ENCODE measurements at places on chromosomes 4 and X.

- no peak for DNase-seq
These were observed 29.3 kb upstream of the MYOZ2 start for GRCh38 chr4:119106036-119107000.

- DNase-seq, result no peak
These were observed 19.3 kb upstream of the CPE start for GRCh38 chr4:165359506-165359905.

DNA sequence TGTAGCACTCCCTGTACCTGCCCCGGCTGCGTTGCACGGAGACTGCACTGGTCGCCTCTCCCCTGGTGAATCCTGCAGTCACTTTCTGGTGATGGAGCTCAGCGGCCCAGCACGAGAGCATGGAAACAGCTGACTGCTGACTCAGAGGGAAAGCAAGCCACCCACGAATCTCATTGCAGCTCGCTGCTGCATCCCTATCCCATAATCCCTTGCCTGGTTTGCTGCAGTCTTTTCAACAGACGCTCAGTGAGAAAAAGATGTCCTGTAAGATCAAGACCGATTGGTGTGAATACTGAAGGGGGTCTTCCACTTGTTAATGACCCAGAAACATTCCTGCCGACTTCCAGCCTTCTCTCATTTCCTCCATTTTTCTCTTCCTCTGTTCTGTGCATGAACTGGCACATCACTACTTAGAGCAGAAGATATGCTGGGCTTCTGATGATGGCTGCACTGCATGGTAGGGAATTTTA lies 52.9 kb downstream of the TRIM2 start:
- peak; percentile 88 for DNase-seq

DNA sequence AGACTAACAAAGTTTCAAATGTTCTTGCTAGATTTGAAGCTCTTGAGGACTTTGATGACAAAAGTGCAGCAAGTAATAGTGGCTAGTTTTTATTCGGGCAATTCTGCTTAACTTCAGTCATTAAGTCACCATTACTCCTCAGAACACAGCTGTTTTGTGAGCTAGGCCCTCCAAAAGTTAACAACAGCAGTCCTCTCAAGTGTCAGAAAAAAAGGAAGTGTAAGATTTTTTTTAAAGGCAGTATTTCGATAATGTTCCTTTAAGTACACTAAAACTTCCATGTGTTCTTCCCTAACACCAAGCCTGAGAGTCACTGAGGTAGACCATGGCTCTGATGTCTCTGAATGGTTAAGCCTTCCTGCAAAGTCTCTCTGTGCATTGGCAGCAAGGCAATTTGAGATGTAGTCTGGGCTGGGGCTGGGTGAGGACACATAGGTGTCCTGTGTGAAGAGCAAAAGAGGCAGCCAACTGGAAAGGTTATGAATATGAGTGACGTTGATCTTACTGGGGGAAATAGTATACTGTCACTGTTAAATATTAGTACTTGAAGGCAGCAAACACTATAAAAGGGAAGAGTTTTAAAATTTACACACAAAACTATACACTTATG lies 174.0 kb upstream of the MAP3K15 start:
- DNase-seq, result no peak

DNA sequence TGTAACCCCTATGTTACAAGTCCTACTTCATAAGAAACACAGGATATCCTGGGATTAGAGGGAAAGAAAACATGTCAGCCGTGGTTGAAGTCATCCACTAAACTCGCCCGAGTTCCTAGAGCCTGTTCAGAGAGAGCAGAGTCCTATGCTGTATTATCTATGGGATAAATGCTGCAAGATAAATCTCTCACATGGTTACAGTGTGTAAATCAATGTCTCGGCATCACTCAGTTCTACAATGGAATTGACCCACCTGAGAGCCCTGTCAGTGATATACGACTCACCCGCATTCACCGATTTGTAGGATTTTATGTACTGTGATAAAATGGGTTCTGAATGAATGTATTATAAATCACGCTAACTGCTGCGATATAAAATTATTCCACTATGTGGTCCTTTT lies 127.8 kb upstream of the ANXA3 start:
- DNase-seq, result no peak

GRCh38 chrX:34521563-34521962 lies 135.5 kb downstream of the TMEM47 start:
- no peak for DNase-seq

DNA sequence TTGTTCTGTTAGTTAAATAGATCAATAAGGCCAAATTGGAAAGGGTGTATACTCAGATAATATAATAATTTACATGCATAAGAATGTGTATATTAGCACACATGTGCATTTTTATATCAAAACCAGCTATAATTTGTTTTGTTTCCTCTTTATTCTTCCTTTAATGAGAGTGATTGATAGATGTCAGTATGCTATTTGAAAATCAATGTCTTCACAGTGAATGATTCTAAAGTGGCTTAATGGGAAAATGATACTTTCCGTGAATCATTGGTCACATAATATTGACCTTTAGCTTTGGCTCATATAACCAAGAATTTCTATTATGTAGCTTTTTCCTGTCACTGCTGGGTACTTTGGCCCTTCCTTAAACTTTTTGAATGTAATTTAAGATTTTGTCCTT lies 48.6 kb downstream of the PLS3 start:
- no peak for DNase-seq

- DNase-seq, result no peak
These were observed 218.6 kb downstream of the PRDM5 start for GRCh38 chr4:120703908-120704307.

DNA sequence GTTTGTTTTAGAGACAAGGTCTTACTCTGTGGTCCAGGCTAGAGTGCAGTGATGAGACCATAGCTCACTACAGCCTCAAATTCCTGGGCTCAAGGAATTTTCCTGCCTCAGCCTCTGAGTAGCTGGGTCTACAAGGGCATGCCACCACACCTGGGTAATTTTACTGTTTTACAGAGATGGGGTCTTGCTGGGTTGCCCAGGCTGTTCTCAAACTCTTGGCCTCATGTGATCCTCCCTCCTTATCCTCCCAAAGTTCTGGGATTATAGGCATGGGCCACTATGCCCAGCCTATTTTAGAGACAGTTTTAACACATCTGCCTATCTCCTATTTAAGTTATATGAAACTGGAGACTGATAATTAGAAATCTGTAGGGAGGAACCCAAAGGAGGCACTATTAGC lies 53.8 kb downstream of the SPRY1 start:
- no peak for DNase-seq

DNA sequence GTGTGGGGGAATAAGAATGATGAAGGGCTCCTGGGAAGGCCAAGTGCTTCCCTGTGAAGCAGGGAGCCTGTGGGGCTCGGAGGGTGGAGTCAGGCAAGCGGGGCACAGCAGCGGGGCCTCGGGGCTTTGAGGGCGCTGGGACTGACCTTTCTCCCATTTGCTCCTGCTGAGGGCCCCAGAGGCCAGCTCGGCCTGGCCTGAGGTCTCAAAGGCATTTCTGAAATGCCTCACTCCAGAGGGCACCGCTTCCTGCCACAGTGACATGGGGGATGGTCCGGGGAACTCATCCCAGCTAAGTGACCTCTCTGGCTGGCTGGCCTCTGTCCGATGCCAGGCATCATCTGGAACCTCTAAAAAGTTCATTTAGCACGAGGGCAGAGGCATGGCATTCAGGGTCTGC lies 98.8 kb upstream of the STX18 start:
- DNase-seq, result no peak

DNA sequence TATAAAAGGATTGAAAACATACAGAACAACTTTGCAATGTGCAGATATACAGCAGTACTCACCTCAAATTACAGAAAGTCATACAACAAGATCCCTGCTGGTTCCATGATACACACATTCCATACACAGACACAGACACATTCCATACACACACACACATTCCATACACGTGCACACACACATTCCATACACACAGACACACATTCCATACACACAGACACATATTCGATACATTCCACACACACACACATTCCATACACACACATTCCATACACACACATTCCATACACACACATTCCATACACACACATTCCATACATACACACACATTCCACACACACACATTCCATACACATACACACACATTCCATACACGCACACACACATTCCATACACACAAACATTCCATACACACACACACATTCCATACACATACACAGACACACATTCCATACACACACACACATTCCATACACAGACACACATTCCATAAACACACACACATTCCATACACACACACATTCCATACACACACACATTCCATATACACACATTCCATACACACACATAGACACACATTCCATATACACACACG lies 13.7 kb downstream of the LINC00632 start:
- peak; percentile 48 for DNase-seq

DNA sequence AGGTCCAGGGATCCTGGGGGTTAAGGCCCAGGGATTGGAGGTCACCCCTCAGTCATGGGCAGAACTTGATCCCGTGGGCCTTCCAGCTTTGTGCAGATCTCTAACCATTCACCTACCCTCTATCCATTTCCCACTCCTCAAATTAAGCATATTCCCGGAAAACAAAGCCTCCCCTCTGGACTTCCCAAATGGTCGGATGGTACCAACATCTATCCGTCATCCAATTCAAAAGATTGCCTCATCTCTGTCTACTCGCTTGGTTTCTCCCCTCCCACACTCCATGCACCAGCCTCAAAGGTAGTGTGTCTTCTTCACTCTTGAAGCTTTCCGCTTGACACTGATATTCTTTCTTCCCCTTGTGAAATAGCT lies 473 bp upstream of the BCLAF3 start:
- DNase-seq, result no peak

GRCh38 chr4:157607996-157608395 lies 387.5 kb downstream of the GRIA2 start:
- no peak for DNase-seq

GRCh38 chr4:121642292-121642691 lies 54.5 kb downstream of the ANXA5 start:
- DNase-seq, result no peak

GRCh38 chr4:156608651-156609050 lies 362.9 kb downstream of the PDGFC start:
- DNase-seq, result no peak

DNA sequence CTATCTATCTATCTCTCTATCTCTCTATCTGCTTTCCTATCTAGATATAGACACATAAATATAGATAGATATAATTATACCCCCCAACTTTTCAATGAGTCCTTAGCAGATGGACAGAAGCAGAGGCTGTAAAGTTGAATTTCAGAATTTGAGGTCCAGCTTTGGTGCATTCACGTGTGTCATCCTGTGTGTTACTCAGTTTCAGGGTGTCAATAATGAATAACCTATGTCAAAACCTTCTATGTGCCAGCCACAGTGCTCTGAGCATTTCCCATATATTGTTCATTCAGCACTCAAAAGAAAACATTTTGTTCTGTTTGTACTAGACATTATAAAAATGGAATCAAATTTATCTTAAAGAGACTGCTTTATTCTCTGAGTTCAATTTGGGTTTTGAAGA lies 310.0 kb downstream of the ARHGAP24 start:
- no peak for DNase-seq

DNA sequence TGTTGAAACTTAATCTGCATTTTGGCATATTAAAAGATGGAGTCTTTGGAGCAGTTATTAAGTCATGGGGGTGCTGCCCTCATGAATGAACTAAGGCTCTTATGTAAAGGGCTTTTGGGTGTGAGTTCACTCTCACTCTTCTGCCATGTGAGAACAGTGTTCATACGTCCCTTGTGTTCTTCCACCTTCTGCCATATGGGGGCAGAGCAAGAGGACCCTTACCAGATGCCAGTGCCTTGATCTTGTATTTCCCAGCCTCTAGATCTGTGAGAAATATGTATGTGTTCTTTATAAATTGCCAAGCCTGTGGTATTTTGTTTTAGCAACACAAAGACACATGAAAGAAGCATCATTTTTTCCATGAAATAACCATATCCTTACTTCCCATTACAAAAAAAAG lies 213.9 kb downstream of the SPOCK3 start:
- no peak for DNase-seq

GRCh38 chr4:40289366-40290188 lies 45.6 kb upstream of the CHRNA9 start:
- no peak for DNase-seq

GRCh38 chr4:23373261-23373660 lies 516.6 kb downstream of the PPARGC1A start:
- DNase-seq, result peak; percentile 94

DNA sequence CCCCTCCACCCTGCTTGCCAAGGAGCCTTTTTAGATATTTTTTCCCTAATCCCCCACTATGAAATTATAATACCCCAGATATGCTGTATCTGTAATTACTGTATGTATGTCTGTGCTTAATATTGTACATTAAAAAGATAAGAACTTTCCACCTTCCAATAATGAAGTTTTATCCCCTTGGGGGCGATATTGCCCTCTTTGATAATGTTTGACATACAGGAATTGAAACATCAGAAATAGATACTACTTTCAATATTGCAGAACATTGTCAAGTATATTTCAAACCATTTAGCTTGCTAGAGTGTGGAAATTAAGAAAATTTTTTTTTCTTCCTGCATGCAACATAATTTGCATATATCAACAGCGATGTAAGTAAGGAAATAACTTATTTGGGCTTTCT lies 58.9 kb downstream of the NAF1 start:
- DNase-seq, result peak; percentile 29
